ENCODE measurements at places on chromosomes 3 and 15. TPM values are rescaled to one million over a fixed set of nuclear protein-coding genes. Genes with fewer than 3 reads are reported as not detected.

GRCh38 chr3:172692751-172693338 is 18.0 kb downstream of the NCEH1 start:
- DNase-seq, result no peak

DNA sequence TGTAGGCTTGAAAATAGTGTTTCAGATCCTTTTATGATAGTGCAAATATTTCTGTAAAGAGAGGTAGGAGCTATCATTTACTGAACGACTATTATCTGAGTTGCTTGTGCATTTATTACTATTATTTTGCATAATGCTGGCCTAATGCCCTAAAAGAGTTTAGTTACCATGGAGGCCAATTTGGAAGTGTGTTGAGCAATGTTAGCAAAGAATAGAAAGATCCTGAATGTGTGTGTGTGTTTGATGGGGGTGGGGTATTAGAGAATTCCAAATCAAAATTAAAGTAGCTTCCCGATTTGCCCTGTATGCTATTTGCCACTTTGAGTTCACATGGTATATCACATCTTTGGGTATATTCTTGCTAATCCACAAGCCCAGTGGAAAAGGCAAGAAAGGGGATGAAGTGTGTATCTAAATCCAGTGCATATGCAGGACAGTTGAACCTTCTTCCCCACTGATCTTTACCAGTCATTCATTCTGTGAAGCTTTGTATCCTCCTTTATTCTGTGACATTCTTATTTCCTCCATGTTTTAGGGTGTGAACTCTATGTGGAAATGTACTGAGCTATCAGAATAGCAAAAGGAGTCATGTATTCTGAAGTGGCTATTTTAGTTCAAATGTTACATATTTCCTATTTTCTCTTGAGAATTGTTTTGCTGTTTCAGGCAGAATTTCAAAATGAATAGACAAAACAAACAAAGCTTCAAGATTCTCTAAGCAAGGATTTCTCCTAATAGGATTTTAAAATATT is 45.7 kb upstream of the PLSCR5 start:
- no peak for DNase-seq

DNA sequence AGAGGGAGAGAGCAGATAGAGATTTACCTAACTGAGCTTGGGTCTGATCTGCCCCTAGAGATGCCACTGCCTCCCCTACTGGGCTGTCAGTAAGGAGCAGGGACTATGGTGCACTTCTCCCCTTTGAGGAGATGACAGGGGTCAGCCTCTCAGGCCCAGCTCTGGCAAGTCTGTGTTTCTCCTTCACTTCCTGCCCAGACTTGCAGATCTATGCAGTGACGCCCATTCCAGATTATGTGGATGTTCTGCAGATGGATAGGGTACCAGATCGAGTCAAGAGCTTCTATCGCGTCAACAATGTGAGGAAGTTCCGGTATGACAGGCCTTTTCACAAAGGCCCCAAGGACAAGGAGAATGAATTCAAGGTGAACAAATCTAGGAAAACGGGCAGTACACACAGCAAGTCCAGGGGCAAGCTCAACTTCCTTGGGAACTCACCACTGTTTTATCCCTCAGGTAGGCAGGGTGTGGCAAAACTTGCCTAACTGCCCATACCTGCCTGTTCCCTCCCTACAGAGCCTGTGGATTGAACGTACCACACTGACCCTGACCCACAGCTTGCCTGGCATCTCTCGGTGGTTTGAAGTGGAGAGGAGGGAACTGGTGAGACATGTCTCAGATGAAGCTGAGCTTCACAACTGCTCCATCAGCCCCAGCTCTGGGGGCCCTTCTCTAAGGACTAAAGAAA is 29.1 kb upstream of the MANF start:
- DNase-seq, result no peak

- DNase-seq, result no peak
Observed at GRCh38 chr3:72311425-72311824, 526.5 kb upstream of the PROK2 start.

GRCh38 chr15:88664151-88664778 is 25.4 kb downstream of the ISG20 start:
- DNase-seq, result no peak

GRCh38 chr3:46209053-46209452 is 940 bp upstream of the CCR1 start:
- no peak for DNase-seq

The CPEB1 gene
- 5.0 TPM for total RNA-seq

- no peak for DNase-seq
Observed at GRCh38 chr3:93936549-93936948, 37.1 kb downstream of the PROS1 start.

The SGO1 gene
- not detected for total RNA-seq

- DNase-seq, result no peak
Observed at GRCh38 chr3:20406611-20407011, 220.6 kb upstream of the SGO1 start.

Measured in omental fat pad (tissue), 4 donors.